ENCODE measurements at places on chromosomes 3 and 15. TPM values are rescaled to one million over a fixed set of nuclear protein-coding genes. Genes with fewer than 3 reads are reported as not detected.

SEMA5B gene
- not detected for total RNA-seq

NANOGP8 gene
- not detected for total RNA-seq

GABRG3 gene
- not detected for total RNA-seq

TRIM42 gene
- total RNA-seq, result not detected

ATP8B4 gene
- 0.86 TPM for total RNA-seq

ALDH1A2 gene
- total RNA-seq, result not detected

GALNT15 gene
- total RNA-seq, result not detected

ARID3B gene
- 37.4 TPM for total RNA-seq

TGM5 gene
- total RNA-seq, result not detected

MINDY2 gene
- 13.3 TPM for total RNA-seq

TMC3 gene
- total RNA-seq, result not detected

ARHGEF26 gene
- total RNA-seq, result not detected

GADL1 gene
- total RNA-seq, result not detected

DNA sequence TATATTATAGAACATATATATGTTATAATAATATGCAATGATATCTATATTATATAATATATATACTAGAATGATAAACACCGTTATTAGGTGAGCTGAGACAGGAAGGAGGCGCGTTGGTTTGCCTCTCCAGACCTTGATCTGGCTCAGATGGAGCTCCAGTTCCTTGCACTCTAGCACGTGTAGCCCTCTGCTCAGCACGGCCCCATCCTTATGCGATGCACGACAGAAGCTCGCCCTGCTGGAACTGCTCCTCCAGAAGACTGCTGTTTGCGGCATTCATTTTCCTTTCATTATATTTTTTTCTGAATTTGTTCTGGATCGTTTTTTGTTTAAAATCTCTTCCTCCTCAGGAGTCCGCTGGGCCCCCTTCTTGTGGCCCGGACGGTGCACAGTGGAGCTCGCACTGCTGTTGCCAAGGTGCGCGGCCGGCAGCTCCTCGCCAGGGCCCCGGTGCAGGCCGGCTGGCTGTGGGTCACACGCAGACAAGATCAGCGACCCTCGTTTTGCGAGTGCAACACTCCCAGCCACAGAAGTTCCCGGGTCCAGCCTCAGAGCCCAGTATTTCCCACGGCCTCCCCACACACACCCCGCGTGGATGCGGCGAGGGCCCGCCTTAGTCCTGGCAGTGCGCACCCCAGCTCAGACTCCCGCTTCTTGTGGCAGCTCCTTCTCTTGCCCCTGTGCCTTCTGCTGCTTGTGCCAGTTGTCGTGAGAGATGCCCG is 112.2 kb downstream of the CHL1 start:
- no peaks in the 10 kb centered on the region for H3K36me3 ChIP-seq
- no peaks in the 10 kb centered on the region for H3K27me3 ChIP-seq
- no peak overlapping the region for H3K27ac ChIP-seq
- no peaks in the 10 kb centered on the region for H3K4me1 ChIP-seq
- H3K4me3 ChIP-seq, result peak overlapping the region; percentile 0
- no peak for DNase-seq

- H3K27ac ChIP-seq, result no peak overlapping the region
- no peaks in the 10 kb centered on the region for H3K4me1 ChIP-seq
- H3K36me3 ChIP-seq, result peaks cover 2% of the 10 kb centered on the region
- peaks cover 7% of the 10 kb centered on the region for H3K27me3 ChIP-seq
- no peak overlapping the region for H3K4me3 ChIP-seq
- DNase-seq, result no peak
Observed at GRCh38 chr3:168156479-168156878, 60.8 kb upstream of the GOLIM4 start.

GRCh38 chr3:172627057-172627809 is 83.6 kb downstream of the NCEH1 start:
- DNase-seq, result no peak
- peaks cover 3% of the 10 kb centered on the region for H3K4me1 ChIP-seq
- peaks cover 6% of the 10 kb centered on the region for H3K27me3 ChIP-seq
- peaks cover 5% of the 10 kb centered on the region for H3K36me3 ChIP-seq
- H3K4me3 ChIP-seq, result no peak overlapping the region

DNA sequence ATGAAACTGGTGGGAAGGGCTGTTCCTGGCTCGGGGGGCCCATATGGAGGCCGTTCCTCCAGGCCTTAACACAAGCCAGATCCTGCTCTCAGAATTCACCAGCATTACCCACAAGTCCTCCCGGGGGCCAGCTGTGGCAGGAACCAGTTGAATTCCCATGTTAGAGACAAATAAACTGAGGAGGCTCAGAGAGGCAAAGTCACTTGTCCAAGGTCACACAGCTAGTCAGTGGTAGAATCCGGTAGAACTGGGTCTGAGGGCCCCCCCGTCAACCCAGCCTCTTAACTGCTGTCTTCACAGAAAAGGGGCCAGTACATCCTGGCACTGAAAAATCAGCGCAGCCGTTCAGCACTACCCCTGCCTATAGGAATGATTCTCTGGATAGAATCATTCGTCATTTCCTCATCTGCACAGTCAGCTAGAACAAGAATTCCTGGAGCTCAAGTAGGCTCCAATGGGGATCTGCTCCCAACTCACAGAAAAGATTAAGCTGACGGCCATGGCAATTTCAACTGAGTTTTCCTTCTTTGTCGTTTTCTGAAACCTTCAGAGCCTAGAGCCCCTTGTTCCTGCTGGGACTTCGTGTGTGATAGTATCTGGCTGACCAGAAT is 12.2 kb upstream of the TSEN2 start:
- H3K27ac ChIP-seq, result peak overlapping the region; percentile 94
- H3K36me3 ChIP-seq, result no peaks in the 10 kb centered on the region
- no peak overlapping the region for H3K4me3 ChIP-seq
- peaks cover 9% of the 10 kb centered on the region for H3K27me3 ChIP-seq
- DNase-seq, result no peak

DNA sequence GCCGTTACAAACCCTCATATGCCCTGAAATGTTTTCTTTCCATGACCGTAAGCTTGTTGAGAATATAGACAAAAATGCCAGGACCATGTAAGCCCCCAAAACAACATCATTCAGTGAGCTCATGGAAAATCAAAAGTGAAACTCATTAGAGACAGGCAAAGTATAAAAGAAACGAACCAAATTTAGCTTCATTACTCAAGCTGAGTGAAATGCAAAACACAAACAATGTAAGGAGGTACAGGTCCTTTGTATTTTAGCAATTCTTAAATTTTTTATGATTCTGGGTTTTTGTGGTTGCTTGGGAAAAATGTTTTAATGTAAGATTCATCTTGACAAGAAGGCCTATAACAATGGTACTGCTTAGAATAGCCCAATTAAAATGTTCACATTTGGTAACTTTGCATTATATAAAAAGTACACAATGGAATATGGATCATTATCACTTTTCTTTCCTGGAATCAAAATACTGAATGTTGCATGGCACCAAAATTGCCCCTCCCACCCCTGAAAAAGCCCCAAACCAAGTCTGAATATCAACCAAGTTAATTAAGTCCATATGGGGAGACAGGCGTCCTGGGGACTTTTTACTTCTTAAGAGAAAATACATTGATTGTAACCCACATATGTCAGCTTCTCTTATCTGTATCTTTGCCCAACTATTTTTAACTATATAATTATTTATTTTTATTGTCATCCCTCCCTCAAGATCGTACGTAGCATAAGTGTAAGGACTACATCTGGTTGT is 247.7 kb upstream of the CDIN1 start:
- H3K4me3 ChIP-seq, result no peak overlapping the region
- H3K27ac ChIP-seq, result no peak overlapping the region
- DNase-seq, result no peak

DNA sequence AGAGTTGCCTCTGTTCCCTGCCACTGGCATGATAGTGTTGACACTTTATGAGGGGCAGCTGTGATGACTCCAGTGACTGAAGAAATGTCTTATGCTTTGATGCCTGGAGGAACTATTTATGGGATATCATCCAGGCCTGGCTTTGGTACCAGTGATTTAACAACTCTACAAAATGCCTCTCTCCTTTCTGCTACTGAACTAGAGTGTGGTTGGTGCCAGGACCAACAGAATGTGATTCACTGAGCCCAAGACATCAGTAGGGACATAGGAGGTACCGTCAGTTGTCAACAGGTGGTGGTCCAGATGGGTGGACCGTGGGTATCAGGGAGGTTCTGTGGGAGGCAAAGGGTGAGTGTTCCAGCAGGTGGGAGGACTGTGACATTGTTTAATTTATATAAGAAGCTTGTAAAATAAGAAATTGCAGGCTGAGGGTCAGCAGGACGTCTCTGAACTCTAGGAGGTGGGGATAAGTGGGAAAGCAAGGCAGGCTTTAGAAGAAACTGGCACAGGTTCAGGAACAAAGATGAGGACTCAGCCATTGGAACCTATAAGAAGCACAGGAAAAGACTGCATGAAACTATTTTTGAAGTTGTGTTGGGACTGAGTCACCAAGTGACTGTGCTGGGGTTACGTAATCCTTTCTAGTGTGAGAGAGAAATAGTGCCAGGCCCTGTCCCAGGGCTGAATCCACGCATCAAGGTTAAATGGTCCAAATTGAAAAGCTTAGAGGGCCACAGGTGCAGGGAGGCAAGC is 28.5 kb upstream of the SLC7A14 start:
- peaks cover 4% of the 10 kb centered on the region for H3K36me3 ChIP-seq
- no peak overlapping the region for H3K27ac ChIP-seq
- no peak overlapping the region for H3K4me3 ChIP-seq

GRCh38 chr15:51793521-51794305 is 35.7 kb upstream of the TMOD3 start:
- no peak for DNase-seq
- no peak overlapping the region for H3K4me3 ChIP-seq
- H3K36me3 ChIP-seq, result peaks cover 4% of the 10 kb centered on the region
- no peaks in the 10 kb centered on the region for H3K27me3 ChIP-seq

DNA sequence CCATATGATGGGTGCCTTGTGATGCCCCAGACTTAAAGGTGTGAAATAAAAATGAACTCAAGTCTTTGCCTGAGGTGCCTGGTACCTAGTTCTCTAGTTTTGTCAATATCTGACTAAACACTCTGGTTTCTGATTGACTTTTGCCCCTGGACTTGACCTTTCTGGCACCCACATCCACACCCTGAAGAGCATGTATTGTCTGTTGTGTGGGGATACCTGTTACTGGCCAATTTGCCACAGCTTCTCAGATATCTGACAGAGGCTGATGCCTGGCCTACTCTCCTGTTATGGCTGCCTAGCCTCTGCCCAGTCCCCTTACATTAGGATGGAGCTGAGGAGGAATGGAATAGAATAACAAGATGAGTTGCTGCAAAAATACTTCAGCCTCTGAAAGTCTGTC is 3.6 kb downstream of the ZBTB38 start:
- no peaks in the 10 kb centered on the region for H3K36me3 ChIP-seq
- no peak overlapping the region for H3K4me3 ChIP-seq
- no peaks in the 10 kb centered on the region for H3K27me3 ChIP-seq
- DNase-seq, result no peak

- peaks cover 12% of the 10 kb centered on the region for H3K27me3 ChIP-seq
- DNase-seq, result no peak
- H3K27ac ChIP-seq, result no peak overlapping the region
- H3K4me3 ChIP-seq, result no peak overlapping the region
- H3K4me1 ChIP-seq, result peaks cover 4% of the 10 kb centered on the region
Observed at GRCh38 chr15:38705436-38706219, 141.0 kb upstream of the RASGRP1 start.

GRCh38 chr3:32392536-32393302 is 1.1 kb downstream of the CMTM7 start:
- peaks cover 38% of the 10 kb centered on the region for H3K4me1 ChIP-seq
- H3K4me3 ChIP-seq, result peak overlapping the region; percentile 98
- DNase-seq, result no peak
- H3K27ac ChIP-seq, result peak overlapping the region; percentile 96

- no peaks in the 10 kb centered on the region for H3K27me3 ChIP-seq
- no peak for DNase-seq
- no peaks in the 10 kb centered on the region for H3K4me1 ChIP-seq
- no peaks in the 10 kb centered on the region for H3K36me3 ChIP-seq
Observed at GRCh38 chr3:102124704-102125103, 275.4 kb downstream of the NFKBIZ start.

DNA sequence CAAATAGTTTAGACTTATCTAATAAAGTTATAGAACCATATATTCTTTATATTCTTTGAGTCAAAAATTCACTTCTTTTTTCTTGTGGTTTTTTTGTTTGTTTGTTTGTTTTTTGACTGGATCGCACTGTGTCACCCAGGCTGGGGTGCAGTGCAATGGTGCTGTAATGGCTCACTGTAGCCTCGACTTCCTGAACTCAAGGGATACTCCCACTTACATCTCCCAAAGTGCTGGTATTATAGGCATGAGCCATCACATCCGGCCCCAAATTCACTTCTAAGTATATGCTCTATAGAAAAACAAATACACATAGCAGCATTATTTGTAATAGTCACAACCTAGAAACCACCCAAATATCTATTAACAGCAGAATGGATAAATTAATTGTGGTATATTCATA is 13.7 kb upstream of the SLTM start:
- peaks cover 8% of the 10 kb centered on the region for H3K27me3 ChIP-seq
- no peak for DNase-seq
- H3K36me3 ChIP-seq, result no peaks in the 10 kb centered on the region
- no peak overlapping the region for H3K4me3 ChIP-seq
- no peaks in the 10 kb centered on the region for H3K4me1 ChIP-seq
- H3K27ac ChIP-seq, result no peak overlapping the region

GRCh38 chr15:68051907-68052306 is 2.2 kb upstream of the PIAS1 start:
- H3K4me1 ChIP-seq, result peaks cover 26% of the 10 kb centered on the region
- no peak overlapping the region for H3K4me3 ChIP-seq
- no peaks in the 10 kb centered on the region for H3K36me3 ChIP-seq
- no peak overlapping the region for H3K27ac ChIP-seq
- H3K27me3 ChIP-seq, result peaks cover 28% of the 10 kb centered on the region

DNA sequence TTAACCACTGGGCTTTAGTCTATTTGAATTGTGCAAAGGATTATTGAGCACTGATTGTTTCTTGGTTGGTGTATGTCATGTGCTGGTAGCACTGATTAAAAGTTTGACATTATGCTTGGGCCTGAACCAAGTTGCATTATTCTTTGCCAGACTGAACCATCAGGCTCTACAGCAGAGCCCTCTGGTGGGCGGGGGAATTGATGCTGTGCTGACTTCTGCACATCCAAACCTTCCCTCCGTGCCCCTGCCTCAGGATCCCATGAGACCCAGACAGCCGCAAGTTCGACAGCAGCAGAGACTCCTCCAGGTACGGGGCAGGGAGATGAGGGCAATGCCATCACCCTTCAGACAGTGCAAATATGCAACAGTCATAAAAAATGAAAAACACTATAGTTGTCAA is 28.4 kb upstream of the P2RY12 start:
- no peaks in the 10 kb centered on the region for H3K36me3 ChIP-seq
- no peak overlapping the region for H3K27ac ChIP-seq
- peaks cover 14% of the 10 kb centered on the region for H3K27me3 ChIP-seq
- no peaks in the 10 kb centered on the region for H3K4me1 ChIP-seq

DNA sequence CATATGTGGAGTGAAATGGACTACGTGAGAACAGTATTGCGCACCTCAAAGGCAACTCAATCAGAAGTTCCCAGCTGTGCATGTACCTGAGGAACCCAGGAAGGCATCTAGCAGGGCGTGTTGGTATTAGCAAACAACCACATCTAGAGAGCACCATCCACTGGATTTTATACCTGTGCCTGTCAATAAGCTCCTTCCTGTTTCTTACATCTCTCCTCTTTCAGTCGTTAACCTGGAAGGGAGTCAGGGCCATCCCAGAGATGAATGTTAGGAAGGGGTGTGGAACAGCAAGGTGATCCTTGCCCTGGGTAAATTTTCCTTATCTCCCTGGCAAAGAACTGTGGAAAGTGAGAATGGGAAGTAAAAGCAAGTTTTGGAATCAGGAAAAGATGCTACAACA is 29.6 kb upstream of the CHMP2B start:
- H3K4me3 ChIP-seq, result no peak overlapping the region
- peaks cover 2% of the 10 kb centered on the region for H3K36me3 ChIP-seq
- H3K27ac ChIP-seq, result no peak overlapping the region
- no peaks in the 10 kb centered on the region for H3K4me1 ChIP-seq

All from T-helper 17 cell (primary cell).